Activated T-cell treated with anti-CD3 and anti-CD28 coated beads, Interleukin-2, amount 50 U/mL, for 48 hours (primary cell): ENCODE measurements at places on chromosomes 12 and 14.

- no peak for DNase-seq
Measured at GRCh38 chr14:50813544-50813863, 17.5 kb downstream of the NIN start.

GRCh38 chr12:38969706-38970105 lies 64.3 kb upstream of the CPNE8 start:
- no peak for DNase-seq

DNA sequence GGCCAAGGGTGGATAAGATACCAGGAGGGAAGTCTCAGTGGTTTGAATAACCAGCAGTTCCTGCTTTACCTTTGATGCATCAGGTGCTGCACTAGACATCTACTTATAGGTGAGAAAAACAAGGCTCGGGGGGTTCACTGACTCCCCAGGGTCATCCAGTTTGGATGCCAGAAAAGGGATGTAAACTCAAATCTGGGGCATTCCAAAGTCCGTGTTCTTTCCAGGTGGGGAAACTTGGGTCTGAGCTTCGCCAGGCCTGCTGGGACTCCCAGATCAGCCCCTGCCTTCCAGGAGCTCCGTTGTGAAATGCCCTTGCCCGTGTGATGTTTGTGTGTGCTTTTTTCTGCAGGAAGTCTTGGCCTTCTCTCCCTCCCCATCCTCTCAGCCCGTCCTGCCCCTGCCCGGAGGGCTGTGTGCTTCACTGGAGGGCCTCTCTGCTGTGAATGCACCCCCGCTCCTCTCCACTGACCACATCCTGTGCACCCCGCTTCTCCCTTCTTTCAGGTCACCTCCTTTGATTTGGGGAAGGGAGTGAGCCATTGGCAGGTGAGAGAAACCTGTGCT lies 42.1 kb downstream of the TSPAN9 start:
- DNase-seq = no peak

DNA sequence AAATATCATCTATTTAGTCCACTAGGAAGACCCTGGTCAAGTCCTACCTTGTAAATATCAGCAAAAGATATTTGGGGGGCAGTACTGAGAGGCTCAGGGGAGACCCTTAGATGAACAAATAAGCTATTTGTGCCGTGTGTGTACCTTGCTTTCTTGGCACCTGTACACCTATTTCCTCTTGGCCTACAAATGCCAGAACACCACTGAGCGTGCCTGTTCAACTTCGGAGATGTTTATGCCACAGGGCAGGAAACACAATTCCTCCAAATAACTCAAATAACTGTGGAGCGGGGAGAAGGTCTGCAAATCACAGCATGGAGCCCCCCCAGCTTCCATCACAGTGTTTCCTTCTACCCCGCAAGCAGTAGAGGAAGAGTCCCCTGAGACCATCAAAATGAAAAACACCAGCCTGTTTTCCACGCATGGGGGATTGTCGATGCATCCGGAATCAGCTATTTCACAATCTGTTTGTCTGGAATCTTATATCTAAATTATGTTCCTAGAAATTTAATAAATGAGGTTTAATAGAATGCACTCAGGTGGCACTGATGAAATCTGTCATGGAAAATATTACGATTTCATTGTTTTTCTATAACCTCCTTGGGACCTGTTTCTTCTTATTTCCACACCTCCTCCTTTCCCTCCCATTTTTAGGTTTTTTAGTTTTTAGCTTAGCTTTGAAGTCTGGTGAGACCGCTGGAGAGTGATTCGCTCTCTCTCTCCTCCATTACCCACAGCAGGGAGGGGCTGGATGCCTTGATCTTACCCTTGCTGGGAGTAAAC lies 254.0 kb upstream of the SRRM4 start:
- DNase-seq = no peak

DNA sequence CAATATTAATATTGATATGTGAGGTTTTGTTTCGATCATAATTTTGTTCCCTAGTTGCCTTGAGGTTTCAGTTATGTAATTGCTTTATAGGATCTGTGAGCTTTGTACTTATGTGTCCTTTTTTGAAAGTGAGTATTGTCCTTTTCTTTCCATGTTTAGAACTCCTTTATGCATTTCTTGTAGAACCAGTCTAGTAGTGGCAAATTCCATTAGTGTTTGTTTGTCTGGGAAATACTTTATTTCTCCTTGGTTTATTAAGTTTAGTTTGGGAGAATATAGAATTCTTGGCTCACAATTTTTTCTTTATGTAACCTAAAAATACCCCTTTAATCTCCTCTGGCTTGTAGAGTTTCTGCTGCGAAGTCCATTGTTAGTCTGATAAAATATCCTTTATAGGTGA lies 127.5 kb upstream of the KITLG start:
- no peak for DNase-seq

- no peak for DNase-seq
Measured at GRCh38 chr14:59120921-59121320, 67.5 kb upstream of the DAAM1 start.

GRCh38 chr12:38838056-38838850 lies 67.1 kb downstream of the CPNE8 start:
- no peak for DNase-seq

DNA sequence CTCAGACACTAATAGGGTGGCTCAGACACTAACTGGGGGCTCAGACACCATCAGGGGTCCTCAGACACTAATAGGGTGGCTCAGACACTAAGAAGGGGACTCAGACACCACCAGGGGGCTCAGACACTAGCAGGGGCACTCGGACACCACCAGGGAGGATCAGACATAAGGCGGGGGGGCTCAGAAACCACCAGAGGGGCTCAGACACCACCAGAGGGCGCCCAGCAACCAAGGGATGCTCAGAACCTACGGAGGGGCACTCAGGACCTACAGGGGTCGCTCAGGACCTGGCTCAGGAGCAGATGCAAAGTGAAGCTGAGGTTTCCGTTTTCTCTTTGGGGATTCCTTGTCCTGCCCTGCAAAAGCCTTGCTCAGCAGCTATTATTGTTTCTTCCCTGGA lies 448.5 kb downstream of the TMEM121 start:
- peak; percentile 86 for DNase-seq

- DNase-seq = no peak
Measured at GRCh38 chr14:103281496-103282231, 52.4 kb upstream of the EIF5 start.

GRCh38 chr12:90152897-90153624 lies 444.4 kb upstream of the ATP2B1 start:
- DNase-seq = no peak

DNA sequence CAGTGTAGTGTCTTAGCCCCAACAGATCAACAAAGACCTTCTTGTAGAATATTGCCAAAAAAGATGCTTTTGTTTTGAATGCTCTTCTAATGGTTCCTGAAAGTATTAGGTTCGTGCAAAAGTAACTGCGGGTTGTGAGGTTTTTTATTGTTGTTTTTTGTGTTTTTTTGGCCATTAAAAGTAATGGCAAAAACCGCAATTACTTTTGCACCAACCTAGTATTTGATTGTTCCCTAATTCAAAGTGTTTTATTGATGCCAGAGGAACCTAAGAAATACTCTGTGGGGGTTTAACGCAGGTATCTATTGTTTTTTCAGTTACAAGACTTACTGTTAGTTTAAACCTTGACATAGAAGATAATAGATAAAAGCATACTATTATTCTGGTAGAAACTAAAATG lies 150.8 kb upstream of the DAAM1 start:
- no peak for DNase-seq

- DNase-seq = no peak
Measured at GRCh38 chr12:89253488-89253887, 98.8 kb downstream of the DUSP6 start.

DNA sequence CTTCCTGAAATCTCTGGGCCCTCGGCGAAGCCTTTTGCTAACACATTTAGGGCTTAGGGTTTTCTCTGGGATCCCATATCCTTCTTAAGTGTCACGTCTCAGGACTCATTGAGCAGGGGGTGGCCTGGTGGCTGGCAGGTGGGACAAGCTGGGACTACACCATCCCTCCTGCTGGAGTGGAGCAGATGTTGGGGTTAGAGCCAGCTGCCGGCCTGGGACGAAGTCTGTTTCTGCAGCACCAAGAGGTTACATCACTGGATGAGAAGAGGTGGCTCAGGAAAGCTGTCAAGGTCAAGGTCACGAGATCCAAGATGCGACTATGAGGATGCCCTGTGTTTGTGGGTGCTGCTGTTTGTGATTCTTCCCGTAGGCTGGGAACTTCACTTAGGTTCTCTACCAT lies 16.3 kb downstream of the SMCO2 start:
- DNase-seq = no peak

DNA sequence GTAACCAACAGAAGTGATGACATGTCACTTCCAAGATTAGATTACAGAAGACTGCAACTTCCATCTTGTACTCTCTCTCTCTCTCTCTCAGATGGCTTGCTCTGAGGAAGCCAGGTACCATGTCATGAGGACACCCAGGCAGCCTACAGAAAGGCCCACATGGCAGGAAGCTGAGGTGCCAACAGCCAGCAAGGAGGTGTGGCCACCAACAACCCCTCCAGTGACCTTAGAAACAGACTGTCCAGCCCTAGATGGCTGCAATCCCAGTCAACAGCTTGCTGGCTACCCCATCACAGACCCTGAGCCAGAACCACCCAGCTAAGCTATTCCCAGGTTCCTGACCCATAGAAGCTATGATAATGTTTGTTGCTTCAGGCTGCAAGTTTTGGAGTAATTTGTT lies 178.4 kb downstream of the ITPR2 start:
- DNase-seq = no peak

DNA sequence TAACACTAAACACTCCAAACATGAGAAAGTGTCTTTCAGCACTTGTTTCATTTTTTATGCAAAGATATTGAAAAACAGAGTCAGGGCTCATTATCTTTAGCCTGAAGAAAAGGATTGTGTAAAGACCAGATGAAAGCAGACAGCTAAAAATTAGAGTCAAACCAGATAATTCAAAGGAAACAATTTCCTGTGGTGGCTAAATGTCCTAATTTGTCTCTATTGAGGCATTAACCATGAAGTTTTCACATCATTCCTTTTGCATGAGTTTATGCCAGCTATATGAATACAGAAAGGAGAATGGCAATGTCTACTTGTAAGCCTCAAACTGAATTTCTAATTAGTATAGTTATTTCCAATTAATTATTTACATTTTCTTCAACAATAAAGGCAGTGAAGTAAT lies 338.5 kb downstream of the FSCB start:
- DNase-seq = no peak

DNA sequence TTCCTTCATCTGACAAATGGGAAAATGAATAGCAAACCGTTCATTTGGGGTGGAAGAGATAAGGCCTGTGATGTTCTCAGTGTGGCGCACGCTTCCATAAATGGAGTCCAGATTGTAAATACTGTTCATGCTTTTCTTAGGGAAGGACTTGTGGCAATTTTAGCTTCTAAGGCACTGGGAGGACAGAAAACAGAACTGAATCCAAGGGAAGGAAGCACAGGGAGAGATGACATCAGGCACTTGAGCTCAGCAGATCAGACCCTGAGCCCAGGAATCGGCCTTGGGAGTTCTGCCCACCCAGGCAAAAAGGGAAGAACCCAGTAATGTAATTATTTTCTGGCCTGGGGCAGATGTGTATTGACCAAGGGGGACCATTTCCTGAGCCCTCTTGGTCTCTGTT lies 7.2 kb upstream of the SH2B3 start:
- DNase-seq = no peak

DNA sequence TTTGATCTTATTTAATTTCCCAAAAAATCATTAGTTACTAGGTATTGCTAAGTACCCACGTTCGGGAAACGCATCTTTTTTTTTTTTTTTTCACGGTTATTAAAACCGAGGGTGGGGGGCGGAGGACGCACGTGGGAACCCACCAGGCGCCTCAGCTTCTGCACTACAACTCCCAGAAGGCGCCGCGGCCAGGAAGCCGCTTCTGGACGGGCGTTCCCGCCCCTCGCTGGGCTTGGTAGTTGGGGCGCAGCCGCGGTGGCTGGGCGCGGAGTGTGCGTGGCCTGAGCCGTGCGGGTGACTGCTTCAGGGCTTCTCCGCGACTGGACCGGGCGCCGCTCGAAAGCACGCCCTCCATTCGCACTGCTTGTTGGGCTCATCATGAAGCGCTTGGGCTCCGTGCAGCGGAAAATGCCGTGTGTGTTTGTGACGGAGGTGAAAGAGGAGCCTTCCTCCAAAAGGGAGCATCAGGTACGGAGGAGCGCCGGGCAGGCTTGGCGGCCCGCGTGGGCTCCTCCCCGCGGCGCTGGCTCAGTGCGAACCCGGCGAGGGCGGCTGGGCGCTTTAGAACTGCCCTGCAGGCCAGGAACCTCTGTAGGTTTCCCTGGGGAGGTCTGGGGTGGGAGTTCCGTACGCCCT lies 6.2 kb upstream of the C12orf50 start:
- DNase-seq = peak; percentile 90

DNA sequence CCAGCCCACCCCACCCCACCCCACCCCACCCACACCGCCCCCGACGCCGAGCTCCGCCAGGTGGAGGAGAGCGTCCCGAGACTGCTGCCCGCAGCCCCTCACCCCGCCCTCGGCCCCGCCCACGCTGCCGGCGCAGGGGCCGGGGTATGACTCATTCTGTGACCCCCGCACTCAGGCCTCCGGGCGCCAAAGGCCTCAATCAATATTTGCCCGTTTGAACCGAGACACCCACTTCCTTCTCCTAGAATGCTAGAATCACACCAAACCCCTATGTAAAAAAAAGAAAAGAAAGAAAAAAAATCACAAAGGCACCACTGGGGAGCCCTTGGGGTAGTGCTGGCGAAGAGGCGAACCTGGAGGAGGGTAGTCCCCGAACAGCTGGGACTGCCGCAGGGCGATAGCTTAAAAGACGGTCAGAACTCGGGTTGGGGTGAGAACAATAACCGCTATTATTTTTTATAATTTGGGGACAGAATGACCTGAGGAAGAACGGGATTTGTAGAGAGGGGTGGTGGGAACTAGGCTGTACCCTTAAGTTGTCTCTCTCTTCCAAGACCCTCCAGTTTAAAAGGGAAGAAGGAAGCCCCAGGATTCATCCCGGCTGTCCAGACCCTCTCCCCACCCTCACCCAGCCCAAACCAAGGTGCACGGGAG lies 894 bp downstream of the KRT8 start:
- peak; percentile 37 for DNase-seq

GRCh38 chr12:50241178-50241577 lies 42.1 kb downstream of the LIMA1 start:
- no peak for DNase-seq

- no peak for DNase-seq
Measured at GRCh38 chr12:74984631-74985030, 225.0 kb downstream of the KCNC2 start.

DNA sequence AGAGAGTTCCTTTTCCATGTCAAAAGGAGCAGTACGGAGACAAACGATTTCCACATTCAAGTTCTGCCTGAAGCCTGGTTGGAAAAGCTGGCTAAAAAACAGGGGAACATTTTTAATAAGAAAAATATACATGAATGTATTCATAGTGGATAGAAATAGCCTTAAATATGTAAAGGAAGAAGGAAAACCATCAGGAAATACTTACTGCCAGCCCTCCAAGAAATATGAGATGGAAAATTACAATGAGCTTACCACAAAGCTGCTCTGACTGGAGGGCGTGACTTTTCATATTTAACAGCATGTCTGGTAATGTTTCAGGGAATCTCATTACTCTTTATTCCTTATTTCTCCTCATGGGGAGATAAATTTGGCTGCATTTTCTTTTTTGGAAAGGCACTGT lies 75.9 kb upstream of the ZDHHC17 start:
- no peak for DNase-seq
